Inflammatory macrophage treated with lipopolysaccharide for 4 hours (primary cell): ENCODE measurements at places on chromosomes 1 and 21.

GRCh38 chr1:48793863-48794262 is 17.2 kb upstream of the BEND5 start:
- DNase-seq, result no peak

GRCh38 chr1:159748370-159748769 is 32.4 kb upstream of the DUSP23 start:
- no peak for DNase-seq

GRCh38 chr21:43982489-43983078 is 29.5 kb upstream of the TRAPPC10 start:
- no peak for DNase-seq

- DNase-seq, result no peak
Measured at GRCh38 chr1:76274302-76274701, 199.8 kb downstream of the ST6GALNAC3 start.

GRCh38 chr1:97632075-97632474 is 288.8 kb downstream of the DPYD start:
- DNase-seq, result no peak

DNA sequence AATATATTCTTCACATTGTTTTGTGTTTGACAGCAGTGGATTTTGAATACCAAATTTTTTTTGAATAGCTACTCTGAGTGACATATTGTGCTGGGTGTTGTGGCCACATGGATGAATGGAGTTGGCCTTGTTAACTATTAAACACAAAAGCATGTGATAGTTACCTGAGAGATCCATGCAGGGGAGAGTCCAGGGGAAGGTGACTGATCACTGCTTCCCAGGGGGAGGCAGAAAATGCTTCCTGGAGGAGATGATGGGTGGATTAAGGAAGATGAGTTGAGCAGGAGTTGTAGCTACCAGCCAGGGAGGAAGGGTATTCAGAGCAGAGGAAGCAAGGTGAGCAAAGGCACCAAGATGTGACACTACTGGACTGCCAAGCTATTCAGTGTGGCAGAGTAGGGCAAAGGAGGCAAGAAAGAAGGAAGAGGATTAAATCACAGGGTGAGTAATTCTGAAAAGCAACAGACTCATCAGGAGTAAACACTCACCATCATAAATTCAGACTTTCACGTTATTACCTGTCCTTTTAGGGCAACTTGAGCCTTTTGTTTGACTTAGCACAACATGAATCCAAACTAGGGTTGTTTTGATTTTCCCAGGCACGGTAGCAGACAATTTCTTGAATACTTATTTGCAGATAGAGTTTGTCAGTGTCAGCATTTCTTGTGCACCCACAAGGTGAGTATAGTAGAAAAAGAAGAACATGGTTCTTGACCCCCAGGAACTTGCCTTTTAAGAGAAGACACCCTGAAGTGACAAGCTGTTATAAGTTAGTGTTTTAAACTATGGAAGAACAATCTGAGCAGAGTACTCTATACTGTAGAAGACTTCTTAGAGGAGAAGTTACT is 4.2 kb downstream of the CD46 start:
- DNase-seq, result peak; percentile 3

DNA sequence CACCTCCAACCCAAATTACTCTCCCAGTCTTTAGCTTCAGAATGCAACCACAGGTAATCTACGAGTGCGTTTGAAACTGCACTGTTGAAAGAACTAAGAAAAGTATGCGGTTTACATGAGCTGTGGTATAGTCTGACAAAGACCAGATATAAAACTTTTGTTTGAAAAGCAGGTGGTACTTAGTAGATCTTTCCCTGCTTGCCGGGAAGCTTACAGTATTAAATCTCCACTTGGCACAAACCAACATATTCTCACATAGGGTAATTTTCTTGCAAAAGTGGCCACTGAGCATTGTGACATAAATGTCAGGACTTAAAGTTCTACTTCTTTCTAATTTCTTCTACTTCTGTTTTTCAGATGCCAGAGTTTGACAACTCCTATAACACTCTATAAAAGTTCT is 8.4 kb downstream of the RGS2 start:
- DNase-seq, result peak; percentile 72

GRCh38 chr1:80827666-80828065 is 973.1 kb upstream of the ADGRL2 start:
- DNase-seq, result no peak

- DNase-seq, result no peak
Measured at GRCh38 chr1:36528361-36529349, 45.9 kb upstream of the CSF3R start.

DNA sequence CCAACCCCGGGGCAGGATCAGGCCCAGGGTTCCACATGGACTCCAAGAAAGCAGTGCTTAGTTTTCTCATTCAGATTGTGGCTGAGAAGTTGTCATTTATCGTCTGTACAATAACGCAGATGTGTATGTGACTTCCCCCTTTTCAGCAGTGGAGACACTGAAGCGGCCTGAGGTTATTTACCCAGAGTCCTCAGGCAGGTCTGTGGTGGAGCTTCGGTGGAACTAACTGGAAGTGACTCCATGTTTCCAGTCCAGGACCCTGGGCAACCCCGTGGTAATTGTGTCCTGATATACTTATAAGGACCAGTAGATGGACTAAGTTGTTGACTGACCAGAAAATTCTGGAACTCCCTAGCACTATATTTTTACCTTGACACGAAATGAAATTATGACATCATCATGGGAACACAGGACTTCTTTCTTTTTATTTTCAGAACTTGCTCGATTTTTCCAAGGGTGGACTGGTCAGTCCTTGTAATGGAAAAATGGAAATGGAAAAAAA is 1.0 kb upstream of the IER5 start:
- peak; percentile 84 for DNase-seq

- DNase-seq, result no peak
Measured at GRCh38 chr1:225474439-225474985, 46.7 kb upstream of the LBR start.

DNA sequence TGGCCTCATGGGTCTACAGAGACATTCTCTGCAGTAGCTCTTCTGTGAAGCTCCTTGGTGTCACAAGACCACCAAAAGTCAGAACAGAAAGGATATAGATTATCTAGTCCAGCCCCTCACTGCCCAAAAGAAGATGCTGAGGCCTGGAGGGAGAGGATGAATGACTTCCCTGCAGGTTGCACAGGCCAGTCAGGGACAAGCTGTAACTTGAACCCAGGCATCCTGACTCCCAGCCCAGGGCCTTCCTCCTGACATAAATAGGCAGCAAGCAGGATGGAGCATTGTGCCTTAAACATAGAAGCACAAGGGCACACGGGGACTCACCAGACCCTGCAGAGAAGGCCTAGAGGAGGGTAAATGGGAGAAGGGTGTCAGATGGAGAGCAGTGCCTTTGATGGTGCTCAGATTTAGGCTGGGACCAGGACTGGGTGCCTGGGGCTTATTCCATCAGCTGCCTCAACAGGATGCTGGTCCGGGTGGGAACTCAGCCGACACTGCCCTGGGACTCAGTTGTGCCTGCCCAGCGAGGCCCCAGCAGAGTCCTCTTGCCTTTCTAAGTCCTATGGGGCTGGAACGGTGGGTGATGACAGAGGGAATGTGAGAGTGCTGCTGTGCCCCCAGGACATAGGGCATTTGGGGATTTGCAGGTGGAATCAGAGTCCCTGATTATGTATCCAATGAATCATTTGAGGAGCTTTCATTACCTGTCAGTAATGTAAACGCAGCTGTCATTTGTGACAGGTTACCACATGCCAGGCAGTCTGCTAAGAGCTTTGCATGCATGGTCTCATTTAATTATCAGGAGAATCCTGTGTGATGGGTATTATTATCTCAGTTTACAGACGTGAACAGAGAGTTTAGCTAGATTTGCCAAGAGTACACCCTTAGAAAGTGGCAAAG is 13.2 kb downstream of the S100A7A start:
- DNase-seq, result no peak

DNA sequence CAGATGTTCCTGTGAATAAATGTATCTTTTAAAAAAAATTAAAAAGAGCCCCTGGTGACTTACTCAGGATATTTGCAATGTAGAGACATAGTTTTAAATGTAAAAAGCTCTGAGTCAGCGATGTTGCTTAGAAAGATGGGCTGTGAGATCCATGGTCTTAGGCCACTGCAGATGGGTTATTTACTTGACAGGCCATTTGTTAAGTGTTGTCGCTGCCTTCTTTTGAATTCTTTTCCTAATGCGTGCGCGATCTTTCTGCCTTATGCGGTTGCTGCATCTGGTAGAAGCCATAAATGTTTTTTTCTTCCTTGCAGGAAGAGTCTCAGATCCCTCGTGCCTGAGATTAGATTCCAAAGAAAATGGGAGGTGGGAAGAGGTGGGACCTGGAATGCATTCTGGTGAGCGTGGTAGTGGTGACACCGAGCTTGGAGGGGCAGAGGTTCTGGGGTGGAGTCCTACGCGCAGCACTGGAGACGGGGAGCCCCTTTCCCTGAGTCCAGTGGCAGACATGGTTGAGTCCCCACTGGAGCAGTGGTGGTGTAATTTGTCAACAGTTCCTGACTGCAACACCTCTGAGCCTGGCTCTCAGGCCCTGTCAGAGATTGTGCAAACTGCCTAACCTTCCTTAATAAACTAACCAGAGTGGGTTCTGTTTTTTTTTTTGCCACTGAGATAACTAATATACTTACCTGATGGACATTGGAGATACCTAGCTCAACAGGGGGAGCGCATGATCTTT is 197.2 kb downstream of the HHAT start:
- no peak for DNase-seq

DNA sequence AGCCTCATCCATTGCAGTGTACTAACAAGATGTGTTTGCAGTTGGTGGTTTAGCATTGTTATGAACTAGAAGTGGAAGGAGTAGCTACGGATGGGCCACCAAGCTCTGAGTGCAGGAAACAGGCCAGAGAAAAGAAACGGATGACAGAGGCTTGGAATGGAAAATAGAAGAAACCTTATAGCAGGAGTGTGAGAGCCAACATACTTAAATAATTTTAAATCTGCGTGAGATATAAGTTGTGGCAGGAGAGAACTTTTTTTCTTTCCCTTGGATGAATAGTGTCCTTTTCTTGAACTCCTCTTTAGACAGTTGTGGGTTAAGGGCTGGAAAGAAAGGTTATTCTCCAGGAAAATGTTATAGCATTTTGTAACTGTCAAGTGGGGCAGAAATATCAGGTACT is 54.2 kb downstream of the RGL1 start:
- DNase-seq, result no peak

DNA sequence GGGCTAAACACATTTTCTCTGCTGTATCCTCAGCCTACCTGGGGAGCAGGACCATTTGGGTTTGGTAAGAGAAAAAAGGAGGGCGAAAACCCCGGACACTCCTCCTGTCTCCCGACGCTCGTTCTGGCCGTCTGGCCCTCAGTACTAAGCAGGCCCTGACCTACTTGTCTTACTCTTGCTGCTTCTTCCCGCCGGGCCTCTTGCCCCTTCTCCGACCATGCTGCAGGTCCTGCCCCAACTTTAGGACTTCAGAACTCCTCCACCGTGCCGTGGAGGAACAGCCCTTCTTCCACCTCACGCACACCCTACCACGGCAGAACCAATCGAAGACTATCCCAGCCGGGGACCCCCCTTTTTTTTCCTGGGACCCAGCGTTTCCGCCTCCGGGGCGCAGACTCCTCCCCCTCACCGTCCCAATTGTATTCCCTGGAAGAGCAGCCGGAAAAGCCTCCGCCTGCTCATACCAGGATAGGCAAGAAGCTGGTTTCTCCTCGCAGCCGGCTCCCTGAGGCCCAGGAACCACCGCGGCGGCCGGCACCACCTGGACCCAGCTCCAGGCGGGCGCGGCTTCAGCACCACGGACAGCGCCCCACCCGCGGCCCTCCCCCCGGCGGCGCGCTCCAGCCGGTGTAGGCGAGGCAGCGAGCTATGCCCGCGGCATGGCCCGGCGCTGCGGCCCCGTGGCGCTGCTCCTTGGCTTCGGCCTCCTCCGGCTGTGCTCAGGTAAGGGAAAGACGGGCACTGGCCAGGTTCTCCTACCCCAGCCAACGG is at the start of gene CHRNB2:
Gene CHRNB2, plus strand, starts transcription at position 393 of the 771 bp plus-strand sequence. Its CDS starts 267 bp downstream, at position 660.
- peak; percentile 40 for DNase-seq

DNA sequence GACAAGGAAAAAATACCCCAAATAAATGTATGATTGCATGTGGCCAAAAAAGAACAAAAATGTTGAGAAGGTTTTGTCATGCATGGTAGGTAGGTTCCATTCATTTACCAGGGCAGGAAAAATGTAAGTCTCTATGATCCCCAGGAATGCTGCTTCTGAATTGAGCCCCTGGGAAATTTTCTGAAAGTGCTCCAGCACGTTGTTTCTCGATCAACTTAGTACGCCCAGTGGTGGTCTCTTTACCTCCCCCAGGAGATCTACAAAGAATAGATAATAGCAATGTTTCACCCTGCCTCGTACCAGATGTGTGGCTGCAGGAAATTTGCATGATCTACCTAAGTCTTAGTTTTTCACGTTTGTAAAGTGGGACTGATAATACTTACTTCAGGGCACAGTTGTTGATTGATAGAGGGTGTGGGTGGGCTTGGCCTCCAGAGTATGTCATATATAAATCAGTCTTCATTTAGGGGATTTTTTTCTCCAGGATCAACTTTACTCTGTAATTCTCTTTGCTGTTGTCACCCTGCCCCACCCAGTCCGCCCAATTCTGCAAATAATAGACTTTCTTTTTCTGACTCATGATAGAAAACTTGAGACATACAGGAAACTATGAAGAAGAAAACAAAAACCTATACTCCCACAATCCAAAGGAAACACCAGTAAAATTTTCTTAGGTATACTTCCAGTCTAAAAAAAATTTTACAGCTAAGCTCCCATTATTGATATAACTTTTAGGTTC is 462.0 kb upstream of the RUNX1 start:
- peak; percentile 89 for DNase-seq

DNA sequence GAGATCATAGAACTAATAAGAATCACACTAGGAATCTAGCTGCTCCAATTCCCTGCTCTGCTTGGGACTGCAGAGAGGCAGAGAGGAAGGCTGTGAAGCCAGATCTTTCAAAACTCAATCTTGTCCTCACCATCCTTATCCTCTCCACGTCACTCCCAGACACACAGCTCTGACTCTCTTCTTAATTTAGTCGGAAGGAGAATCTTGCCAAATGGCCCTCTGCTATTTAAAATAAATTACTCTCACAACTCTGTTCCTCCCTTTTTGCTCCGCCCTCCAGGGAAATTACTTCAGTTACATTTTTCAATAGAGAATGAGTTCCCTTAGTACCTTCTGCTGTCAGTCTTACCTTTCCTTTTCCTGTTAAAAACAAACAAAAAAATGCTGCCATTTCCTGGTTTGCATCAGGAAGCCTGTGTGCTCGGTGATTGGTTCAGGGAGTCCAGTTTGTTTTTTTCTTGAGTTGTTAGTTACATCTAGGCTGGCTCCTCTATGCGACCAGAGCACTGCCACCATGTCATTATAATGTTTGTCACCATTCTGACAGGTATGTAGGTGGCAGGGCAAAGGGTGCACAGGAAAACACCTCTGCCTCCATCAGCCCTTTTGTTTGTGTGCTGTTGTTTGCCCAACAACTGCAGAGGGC is 80.1 kb downstream of the FCRL5 start:
- DNase-seq, result no peak

DNA sequence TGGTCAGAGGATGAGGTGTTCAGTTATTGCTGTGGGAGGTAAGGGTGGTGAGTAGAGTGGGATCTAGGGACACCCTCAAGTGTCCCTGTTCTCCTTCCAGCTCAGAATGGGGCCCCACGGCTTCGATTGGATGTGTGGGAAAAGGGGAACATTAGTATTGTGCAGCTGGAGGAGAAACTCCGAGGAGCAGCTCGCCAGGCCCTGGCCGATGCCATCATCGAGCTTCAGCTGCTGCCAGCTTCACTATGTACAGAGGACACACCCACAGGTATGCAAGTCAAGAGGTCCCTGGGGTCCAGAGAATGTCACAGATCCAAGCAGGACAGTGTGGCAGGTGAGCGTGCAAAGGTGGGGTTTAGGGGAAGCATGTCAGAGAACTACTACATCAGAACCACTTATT is 13.9 kb downstream of the HYI start:
- DNase-seq, result no peak

GRCh38 chr1:24764848-24765247 is 19.6 kb downstream of the CLIC4 start:
- no peak for DNase-seq
